ENCODE measurements at places on chromosomes 3 and 15. TPM values are rescaled to one million over a fixed set of nuclear protein-coding genes. Genes with fewer than 3 reads are reported as not detected.

The ATP13A5 gene
- not detected for total RNA-seq

The CCR1 gene
- not detected for total RNA-seq

The GOLGA8H gene
- 0.21 TPM for total RNA-seq

The TTLL13 gene
- total RNA-seq, result 0.77 TPM

- no peak for DNase-seq
Measured at GRCh38 chr15:68487087-68487843, 55.3 kb upstream of the ITGA11 start.

GRCh38 chr15:90219421-90220141 is 14.2 kb downstream of the CIB1 start:
- peak; percentile 69 for DNase-seq

GRCh38 chr3:87873136-87873535 is 185.7 kb downstream of the CGGBP1 start:
- no peak for DNase-seq

DNA sequence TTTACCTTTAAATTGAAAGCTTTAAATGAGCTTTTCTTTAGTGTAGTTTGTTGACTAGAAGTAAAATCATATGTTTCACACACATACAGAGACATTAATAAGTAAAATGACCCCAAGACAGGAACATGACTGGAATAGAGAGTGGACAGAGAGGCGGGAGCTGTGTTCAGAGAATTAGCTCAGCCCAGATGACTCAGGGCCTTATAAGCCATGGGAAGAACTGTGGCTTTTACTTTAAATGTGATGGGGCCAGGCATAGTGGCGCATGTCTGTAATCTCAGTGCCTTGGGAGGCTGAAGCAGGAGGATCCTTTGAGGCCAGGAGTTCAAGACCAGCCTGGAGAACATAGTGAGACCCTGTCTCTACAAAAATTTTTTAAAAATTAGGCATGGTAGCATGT is 26.7 kb downstream of the SACM1L start:
- no peak for DNase-seq

- DNase-seq, result no peak
Measured at GRCh38 chr3:43363621-43364266, 77.4 kb downstream of the SNRK start.

DNA sequence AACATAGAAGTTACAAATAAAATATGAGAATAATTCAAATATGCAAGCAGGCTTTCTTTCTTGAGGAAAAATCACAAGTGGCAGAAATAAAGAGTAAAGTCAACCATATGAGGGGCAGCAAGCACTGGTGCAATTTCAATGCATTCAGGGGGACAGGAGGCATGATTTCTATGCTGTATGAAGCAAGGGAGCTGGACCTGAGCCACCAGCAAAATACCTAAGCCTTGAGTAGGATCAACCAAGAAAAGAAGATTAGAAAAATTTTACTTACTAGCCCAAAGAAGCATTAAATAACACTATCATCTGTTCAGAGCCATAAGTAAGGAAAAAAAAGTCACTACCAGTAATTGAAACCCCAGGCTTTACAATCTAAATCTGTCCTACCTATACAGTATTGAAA is 6.3 kb downstream of the ADGRG7 start:
- DNase-seq, result no peak

DNA sequence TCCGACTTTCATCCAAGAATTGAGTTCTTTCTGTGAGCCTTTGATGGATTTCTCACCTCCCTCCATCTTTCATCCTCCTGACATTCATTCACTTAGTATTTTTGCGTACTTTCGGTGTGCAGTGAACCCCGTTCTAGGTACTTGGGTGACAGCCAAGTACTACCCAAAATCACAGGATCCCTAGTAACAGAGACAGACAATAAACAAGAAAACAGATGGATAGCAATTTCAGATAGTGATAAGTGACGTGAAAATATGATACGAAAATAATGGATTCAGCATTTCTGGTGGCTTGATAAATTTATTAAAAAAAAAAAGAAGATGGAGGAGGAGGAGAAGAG is 264 bp upstream of the CMTM6 start:
- DNase-seq, result no peak

- no peak for DNase-seq
Measured at GRCh38 chr3:31770822-31771326, 210.2 kb downstream of the OSBPL10 start.

GRCh38 chr15:74616366-74616939 is 817 bp downstream of the CLK3 start:
- DNase-seq, result peak; percentile 56

DNA sequence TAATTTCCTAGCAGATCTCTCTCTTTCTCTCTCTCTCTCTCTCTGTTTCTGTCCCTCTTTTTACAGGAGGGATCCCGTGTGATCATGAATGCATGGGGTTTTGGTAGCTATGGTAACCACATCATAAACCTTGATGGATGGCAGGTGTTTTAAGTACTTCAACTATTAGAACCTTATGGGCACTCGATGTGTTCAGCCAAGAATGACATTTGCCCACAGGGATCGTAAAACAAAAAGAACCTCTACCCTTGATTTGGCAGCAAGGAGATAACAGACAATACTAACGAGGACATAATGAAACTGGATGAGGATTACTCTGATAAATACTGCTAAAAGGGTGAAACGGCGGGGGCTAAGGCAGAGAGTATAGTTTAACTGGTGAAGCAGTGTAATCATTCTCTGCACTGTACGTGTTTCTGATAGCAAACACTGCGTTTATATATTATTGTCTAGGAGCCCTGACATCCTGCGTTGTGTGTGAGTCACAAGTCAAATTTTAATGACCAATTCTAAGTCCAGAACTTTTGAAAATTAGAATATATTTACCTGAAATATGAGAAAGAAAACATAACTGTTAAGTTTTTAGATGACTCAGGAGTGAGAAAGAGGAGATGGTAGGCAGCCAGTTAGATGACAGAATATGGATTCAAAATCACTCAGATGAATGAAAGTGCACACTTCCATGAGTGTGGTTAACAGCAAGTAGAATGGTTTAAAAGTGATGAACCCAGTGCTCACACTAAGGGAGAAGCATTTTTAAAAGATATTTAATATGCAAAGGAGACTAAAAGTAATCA is 80.3 kb downstream of the OTOL1 start:
- DNase-seq, result no peak

DNA sequence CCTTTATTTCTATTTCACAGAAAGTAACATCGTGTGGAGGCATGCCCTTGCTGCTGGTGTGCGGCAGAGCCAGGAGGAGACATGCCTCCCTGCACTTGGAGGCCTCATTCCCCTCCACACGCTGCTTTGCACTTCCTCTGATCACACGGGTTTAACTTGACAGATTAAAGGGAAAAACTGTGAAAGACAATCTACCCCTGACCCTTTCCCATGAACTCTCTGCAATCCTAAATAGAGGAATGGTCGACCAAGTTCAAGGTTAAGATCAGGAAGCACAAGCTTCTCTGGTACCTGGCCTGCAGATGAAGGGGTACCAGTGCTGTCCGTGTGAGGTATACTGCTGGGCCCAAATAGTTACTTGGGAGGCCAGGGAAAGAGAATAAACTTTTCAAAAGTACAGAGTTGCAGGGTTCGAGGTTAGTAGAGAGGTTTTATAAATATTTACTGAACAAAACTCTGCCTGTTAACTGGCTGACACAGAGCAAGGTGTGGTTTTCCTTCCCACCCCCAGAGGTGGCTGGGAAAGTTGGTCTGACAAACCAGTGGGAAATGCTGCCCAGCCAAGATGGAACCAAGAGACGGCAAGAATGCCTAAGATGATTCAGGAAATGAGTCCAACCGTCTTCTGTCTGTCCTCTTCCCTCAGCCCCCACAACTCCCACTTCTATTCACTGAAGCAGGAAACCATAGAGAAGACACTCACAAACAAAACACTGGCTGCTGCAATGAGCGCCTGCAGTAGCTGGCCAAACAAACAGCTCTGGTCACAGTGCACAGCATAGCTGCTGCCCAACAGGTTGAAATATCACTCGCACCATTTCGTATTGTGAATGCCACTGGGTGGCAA is 79.6 kb downstream of the IGF2BP2 start:
- peak; percentile 33 for DNase-seq

- DNase-seq, result no peak
Measured at GRCh38 chr15:26888761-26889160, 21.9 kb downstream of the GABRA5 start.

- no peak for DNase-seq
Measured at GRCh38 chr3:125068265-125068664, 12.5 kb upstream of the HEG1 start.

DNA sequence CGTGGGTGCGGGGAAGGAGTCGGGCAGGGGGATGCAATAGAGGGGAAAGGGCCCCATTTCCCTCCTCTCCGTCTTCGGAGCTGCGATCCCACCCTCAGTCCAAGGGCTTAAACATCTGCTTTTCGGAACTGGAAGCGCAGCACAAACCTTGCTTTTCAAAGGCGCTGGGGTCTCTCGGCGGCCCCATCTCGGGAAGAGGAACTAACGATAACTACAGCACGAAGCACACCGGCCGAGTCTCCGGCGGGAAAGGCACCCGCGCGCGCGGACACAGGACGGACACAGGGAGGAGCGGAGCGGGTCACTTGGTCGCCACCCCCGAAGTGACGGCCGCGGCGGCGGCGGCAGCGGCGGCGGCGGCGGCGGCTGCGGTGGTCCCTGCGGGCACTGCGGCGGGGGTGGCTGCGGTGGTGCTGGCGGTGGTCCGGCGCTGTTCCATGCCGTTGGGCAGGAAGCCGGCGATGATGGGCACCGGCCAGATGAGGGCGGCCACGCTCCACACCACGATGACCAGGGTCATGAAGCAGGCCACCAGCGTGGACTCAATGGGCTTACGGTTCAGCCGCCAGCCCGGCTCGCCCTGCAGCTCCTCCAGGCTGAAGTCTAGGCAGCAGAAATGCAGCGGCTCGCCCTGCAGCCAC is 1.1 kb downstream of the TMEM158 start:
- DNase-seq, result no peak

- no peak for DNase-seq
Measured at GRCh38 chr15:100958326-100959065, 39.3 kb downstream of the LRRK1 start.

- DNase-seq, result no peak
Measured at GRCh38 chr3:46878781-46879436, 1.4 kb downstream of the PTH1R start.

GRCh38 chr15:77592758-77593157 is 40.0 kb downstream of the LINGO1 start:
- no peak for DNase-seq

DNA sequence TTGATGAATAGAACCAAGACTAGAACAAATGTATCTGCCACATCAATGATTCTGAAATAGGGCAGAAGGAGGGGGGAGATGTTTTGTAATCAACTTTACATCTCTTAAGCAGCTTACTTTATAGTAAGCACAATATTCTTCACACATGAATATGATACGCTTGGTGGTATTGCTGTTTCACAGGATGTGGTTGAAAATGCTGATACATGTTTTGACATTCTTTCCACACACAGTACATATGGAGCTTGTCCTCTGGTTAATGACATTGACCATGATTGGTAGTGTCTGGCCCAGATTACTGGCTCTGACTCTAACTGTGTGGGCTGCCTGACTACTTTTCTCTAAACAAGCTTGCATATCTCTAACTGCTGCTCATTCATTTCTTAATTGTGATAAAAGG is 168.9 kb downstream of the KLHL25 start:
- no peak for DNase-seq
